ENCODE measurements at places on chromosomes 3 and 15.

DNA sequence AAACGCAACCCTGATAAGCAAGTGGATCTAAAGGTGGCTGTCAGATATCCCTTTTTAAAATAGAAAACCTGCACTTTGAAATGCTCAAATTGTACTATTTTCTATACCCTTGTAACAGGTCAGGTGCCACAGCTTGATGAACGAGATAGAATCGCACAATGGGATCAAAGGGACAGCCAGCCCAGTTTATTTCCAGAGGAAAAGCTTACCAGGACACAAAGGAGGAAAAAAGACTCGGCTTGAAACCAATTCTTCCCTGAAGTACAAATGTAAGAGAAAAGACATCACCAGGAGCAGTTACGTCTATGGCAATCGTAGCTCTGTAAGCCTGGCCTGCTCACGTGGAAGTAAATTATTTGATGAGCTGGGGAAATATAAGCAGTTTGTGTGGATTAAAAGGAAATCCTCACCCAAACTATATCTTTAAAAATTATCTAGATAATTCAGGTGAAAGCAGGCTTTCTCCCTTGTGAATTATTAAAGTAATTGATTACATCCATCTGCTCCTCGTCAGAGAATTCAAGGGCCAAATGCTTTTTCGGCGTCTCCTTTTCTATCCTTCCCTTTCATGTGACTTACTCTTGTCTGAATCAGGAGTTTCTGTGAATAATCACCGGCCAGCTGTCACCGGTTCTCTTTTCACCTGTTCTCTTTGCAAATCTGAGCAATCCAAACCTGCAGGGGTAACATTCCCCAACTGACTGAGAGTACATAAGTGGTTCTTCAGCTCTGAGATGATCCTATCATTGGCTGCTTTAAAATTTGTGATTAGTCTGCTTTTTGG, 339.2 kb upstream of the ONECUT1 start:
- DNase-seq: no peak

GRCh38 chr3:3633761-3634160, 165.5 kb upstream of the LRRN1 start:
- DNase-seq: no peak

DNA sequence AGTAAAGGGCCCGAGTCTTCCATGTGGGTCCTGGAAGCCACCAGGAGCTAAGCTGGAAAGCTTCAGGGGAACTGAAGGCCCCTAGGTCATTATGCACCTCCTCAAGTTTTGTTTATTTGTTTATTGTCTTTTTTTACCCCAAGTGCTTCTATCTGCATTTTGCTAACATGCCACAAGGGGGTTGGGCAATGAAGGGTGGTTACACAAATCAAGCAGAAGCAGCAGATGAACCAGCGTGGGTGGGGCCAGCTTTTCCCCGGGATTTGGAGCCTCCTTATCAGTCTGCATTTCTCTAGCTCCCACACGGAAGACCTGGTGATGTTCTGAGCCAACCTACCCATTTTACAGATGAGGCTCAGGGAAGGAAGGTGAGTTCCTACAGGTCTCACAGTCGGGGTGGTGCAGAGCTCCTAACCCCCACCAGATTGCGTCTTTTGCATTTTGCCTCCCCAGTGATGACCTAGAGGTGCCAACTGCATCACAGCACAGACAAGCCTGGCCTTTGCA, 16.8 kb downstream of the TMC3 start:
- no peak for DNase-seq

- no peak for DNase-seq
Observed at GRCh38 chr3:149356630-149357029, 20.8 kb downstream of the TM4SF1 start.

GRCh38 chr3:197368330-197368729, 69.9 kb upstream of the DLG1 start:
- no peak for DNase-seq

GRCh38 chr15:38996111-38996631, 431.6 kb upstream of the RASGRP1 start:
- DNase-seq: no peak

GRCh38 chr3:123795471-123796251, 88.5 kb downstream of the MYLK start:
- DNase-seq: no peak

- no peak for DNase-seq
Observed at GRCh38 chr3:45472795-45473194, 84.4 kb downstream of the LARS2 start.

DNA sequence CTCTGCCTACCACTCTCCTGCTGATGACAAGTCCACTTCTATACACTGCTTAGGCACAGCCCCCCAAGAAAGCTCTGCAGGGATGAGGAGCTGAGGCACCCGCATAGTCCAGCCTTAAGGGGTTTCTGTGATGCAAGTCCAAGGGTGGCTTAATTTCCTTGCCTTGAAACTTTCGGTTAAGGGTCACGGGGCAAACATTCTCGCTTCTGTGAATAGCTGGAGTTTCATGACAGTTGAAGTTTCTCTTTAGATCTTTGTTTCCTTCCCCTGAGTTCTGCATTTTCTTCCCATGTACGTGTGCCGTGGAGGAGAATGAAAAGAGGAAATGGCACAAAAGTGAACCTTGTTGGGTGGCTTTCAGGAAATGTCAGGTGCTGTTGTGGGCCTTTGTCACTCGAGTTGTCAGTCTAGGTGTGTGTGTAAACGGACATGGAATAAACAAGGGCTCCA, 7.0 kb downstream of the GPR160 start:
- no peak for DNase-seq

GRCh38 chr3:188217011-188217463, 63.1 kb downstream of the LPP start:
- no peak for DNase-seq

- DNase-seq: no peak
Observed at GRCh38 chr3:24155276-24155675, 210.2 kb downstream of the NR1D2 start.

DNA sequence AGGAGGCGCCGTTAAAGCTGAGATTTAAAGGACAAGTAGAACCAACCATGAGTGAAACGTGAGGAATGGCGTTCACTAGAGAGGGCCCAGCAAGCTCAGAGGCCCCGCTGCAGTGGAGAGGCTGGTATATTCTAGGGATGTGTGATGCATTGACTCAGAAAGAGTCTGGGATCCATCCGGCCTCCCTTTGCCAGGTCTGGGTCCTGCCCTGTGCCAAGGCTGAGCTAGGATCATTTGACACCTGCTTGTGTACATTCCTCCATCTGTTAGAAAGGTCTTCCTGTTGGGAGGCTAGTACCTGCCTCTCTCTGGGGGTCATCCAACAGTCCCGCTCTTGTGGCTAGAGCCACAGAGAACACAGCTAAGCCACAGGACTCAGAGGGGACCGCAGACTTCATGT, 28.4 kb downstream of the CA12 start:
- DNase-seq: no peak

DNA sequence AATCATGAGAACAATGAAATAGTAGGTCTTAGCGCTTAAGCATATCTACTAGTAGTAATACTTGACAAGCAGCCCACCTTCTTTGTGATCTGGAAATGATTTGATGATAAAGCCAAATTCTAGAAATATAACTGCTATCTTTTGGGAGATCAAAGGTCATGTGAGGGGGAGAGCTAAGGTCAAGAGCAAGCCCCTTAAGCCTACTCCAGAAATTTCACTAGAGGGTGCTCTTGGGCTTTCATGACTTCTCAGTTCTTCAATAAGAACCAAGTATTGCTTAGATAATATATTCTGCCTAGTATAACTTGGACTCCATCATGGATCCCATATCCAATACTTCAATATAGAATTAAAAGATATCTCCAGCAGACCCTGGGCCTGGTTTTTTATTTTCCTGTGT, 319.6 kb downstream of the ZBTB20 start:
- no peak for DNase-seq

DNA sequence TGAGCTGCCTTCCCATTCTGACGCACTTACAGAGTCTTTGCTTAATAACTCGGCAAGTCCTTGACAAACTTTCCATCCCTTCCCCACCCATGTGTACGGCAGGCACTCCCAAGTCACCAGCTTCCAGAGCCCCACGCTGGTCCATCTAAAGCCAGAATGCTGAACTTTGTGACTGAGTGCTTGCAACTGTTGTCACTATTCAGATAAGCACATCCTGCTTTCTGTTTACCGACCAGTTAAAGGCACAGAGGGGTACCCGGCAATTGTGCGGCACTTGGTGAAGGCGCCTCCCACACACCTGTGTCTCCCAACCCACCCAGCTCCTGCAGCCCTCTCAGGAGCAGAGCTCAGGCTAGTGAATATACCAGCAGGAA, 430.6 kb downstream of the FOXP1 start:
- DNase-seq: no peak

Measured in effector CD8-positive, alpha-beta T cell (primary cell).